Stimulated activated CD8-positive, alpha-beta memory T cell treated with anti-CD3 and anti-CD28 coated beads, Interleukin-7, amount 100 ng/mL, for 1 hour (primary cell): ENCODE measurements at places on chromosomes 3 and 15.

GRCh38 chr3:64327100-64327804, 102.0 kb upstream of the PRICKLE2 start:
- no peak for DNase-seq

GRCh38 chr3:851098-851790, 241.6 kb upstream of the CNTN6 start:
- no peak for DNase-seq

GRCh38 chr3:192940129-192940528, 22.5 kb upstream of the MB21D2 start:
- DNase-seq = no peak

GRCh38 chr3:39933986-39934693, 124.7 kb downstream of the MYRIP start:
- DNase-seq = no peak

DNA sequence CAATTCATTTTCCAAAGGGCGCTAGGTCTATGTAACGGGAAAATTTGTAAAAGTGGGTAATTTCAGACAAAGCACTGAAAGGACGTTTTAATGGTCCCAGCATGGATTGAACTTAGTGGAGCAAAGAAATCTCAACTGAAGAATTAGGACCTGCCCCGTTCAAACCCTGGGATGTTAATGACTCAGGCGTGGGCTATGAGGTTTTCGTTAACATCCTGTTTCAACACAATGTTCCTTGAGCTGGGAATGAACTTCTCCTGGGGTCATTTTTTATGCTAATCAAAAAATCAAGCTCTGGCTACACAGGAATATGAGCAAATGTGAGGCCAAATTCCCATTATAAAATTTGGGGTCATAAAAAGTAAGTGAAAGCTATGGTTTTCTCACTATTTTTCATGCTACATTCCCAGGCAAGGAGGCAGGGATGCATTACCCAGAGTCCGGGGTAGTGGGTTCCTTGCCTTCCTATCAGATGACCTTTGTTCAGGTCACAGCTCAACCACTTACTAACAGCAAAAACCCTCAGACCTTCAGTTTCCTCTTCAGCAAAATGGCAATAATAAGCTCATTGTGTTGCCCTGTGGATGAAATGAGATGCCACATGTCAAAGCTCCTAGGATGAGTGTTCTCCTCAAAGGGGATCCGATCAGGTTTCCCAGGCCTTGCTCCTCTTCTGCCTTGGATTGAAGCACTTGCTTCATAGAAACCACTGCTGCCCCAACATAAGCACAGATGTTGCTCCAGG, 271.4 kb downstream of the ARRDC4 start:
- DNase-seq = no peak

GRCh38 chr3:179473565-179473964, 22.3 kb upstream of the GNB4 start:
- DNase-seq = no peak

GRCh38 chr3:143970773-143971358, 757 bp upstream of the DIPK2A start:
- DNase-seq = peak; percentile 22

DNA sequence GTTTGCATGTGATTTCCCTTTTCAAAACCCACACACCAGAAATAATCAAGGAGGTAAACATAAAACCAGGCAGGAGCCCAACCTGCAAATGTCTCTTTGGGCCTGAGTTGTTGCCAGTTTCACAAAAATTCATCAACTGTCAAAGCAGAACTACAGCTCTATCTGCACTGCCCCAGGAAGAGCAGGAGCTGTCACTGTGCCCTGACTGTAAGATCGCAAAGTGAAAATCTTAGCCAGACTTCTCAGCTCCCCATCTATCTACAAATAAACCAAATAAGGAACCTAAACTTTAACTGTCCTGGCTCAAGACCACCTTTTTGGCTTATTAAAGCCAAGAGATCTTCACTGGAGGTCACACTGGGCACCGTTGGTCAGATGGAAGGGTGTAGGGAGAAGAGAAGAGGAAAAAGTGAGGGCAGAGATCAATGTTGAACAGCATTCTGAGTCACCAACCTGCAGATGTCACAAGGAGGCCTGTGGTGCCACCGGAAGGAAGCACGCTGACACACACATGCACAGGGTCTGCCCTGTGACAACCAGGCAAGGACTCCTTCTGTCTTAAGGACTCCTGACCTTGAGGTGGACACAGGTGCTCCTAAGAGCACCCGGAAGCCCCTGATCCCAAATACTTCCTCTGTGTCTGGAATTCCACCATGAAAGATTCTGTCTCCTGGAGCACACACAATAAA, 58.7 kb downstream of the RPN1 start:
- no peak for DNase-seq

DNA sequence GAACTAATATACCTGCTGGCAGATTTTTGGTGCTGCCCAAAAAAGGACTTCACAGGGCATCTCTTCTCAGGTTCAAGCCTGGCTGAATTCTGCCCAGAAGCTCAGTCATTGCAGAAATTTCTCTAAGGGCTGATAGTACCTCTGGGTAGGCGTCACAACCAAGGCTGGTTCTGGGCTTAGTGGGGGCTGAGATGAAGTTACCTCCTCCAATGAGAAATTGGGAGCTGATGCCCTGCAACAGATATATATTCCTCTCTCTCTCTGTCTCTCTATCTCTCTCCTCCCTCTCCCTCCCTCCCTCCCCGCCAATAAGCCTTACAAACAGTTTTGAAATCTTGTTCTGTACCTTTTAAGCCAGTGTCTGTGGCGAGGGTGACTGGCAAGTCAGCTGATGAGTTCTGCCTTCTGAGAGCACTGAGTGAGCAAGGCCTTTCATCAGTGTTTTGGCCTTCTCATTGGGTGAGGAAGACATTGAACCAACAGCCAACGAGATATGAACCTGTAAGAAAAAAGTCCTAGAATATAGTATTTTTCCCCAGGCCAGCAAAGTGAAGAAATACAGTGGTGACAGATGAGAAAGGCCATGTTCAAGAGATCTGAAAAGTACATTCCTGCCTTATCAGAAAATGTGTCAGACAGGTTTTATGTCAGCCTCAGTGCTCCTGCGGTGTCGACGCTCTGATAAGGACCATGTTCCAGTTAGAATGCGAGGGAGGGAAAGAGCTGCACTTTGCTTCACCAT, 45.5 kb downstream of the TMEM39A start:
- DNase-seq = no peak

DNA sequence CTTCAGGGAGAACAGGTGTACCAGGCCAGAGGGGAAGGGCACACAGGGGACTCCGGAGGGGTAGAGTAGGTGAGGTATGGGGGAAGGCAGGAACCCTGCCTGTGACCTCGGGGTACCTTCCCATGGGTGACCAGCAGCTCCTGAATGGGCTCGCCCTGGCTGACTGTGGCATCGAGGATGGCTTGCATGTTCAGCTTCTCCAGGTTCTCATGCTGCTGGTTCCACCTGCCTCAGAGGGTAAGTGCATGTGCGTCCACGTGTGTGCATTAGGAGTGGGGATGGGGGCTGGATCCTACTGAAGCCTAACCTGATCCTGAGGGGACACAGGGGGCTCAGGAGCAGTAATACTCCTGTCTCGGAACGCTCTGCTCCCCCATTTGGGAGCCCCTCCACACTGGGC, 524 bp downstream of the ZMYND10 start:
- DNase-seq = no peak

DNA sequence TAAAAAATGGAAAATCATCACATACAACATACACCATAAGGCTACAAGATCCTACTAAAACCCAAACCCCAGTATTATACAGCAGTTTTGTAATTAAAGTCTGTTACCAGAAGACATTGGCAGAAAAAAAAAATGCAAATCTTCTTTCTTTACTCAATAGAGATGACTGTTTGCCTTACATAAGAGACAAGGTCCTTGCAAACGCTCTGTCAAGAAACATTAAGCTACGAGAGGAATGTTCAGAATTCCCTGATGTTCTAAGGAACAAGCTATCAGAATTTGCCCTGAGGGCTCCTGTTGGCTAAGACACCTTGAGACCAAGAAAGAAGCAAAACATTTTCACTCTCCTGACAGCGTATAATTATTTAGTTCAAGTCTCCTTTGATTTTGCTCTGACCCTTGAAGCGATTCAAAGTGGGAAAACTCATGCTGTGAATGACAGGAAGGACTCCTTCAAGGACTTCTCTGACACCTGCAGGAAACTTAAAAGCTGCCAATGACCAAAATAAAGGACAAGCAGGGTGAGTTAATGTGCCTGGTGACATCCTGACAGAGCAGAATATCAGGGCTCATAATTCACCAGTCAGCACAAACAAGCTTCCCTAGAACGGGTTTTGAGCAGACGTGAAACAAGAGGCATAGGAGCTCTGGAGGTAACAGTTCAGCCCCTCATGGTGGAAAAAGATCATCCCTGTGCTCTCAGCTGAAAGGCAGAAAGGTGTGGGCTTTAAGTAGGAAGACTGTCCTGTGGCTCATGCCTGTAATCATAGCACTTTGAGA, 2.5 kb downstream of the SCAMP2 start:
- no peak for DNase-seq

GRCh38 chr3:36714343-36715086, 49.8 kb downstream of the DCLK3 start:
- DNase-seq = no peak

- DNase-seq = no peak
Measured at GRCh38 chr3:132014105-132014504, 20.7 kb downstream of the CPNE4 start.

DNA sequence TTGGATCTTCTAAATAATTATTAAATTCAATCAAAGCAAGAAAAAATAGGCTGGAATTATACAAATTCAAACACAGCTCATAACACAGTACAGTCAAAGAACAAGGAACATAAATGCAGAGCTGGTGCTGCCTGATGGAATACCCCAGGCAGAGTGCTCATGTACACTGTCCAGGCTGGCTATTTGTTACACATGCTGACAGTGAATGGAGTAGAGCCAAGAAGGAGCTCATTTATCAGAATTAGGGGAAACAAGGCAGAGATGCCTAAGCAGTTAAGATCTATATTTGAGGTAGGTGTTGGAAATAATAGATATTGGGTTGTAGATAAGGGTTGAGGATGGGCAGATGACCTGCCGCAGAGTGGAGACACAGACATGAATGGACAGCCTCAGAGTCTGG, 788.2 kb upstream of the ARPP21 start:
- DNase-seq = no peak

- DNase-seq = no peak
Measured at GRCh38 chr15:66907826-66908743, 157.3 kb upstream of the SMAD3 start.

GRCh38 chr15:61983081-61983480, 77.2 kb downstream of the VPS13C start:
- DNase-seq = no peak

DNA sequence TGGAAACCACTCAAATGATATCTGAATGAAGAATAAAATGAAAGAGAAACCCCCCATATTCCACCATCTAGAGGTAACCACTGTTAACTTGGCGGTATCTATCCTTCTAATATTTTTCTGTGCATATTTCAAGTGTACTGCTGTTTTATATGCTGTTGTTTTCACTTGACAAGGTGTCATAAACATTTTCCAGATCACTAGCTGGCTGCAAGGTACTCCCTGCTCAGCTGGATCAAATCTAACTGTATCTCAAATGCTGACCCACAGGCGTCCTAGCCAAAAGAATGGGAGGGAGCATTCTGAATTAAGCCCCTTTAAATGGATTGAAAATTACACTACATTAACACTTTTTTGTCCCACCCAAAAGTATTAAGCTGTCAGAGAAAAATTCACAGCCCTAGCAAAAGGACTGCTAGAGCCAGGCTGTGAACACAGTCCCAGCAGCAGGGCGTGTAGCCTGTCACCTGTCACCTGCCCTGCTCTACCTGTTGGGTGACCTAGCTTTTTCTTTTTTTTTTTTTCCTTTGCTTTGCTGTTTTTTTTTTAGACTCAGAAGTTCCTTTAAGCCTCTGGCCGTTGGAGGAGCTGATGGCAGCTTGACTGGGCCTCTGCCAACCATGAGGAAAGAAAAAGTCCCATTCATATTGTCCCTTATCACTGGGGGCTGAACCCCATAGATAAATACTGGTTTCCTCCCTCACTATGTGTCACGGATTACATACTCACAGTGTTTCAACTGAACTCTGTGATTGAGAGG, 93.7 kb upstream of the TSC22D2 start:
- DNase-seq = no peak

- DNase-seq = no peak
Measured at GRCh38 chr3:23758253-23758838, 47.4 kb upstream of the UBE2E1 start.

- DNase-seq = no peak
Measured at GRCh38 chr15:78167227-78167888, 18.2 kb downstream of the IDH3A start.

GRCh38 chr3:145490088-145491048, 670.6 kb downstream of the PLOD2 start:
- DNase-seq = no peak

- DNase-seq = no peak
Measured at GRCh38 chr3:31733234-31733667, 200.5 kb downstream of the STT3B start.

DNA sequence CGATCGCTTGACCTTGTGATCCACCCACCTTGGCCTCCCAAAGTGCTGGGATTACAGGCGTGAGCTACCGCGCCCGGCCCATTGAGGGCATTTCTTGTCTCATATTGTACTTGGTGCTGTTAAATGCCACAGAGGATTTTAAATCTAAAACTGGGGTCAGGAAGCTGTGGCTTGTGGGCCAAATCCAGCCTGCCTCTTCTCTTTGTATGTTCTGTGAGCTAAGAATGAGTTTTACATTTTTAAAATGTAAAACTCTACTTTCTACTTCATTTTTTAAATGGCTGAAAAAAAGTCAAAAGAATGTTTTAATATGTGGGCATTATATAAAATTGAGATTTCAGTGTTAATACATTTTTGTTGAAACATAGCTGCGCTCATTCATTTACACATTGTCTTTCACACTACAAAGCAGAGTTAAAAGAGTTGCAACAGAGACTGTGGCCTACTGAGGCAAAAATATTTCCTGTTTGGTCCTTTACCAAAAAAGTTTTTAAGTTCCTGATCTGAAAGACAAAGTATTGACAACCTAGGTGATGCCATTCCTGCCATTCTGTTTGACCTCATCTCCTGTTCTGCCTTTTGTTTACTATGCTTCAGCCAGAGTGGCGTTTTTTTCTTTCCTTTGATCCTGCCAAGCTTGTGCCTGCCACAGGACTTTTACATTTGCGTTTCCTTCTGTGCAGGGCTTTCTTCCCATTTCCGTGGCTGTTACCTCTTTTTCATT, 50.4 kb downstream of the PDCD6IP start:
- DNase-seq = no peak

GRCh38 chr15:65327651-65328393, 23.3 kb downstream of the RNU5B-1 start:
- no peak for DNase-seq

GRCh38 chr15:65631503-65631902, 9.8 kb downstream of the SLC24A1 start:
- no peak for DNase-seq

GRCh38 chr15:29143909-29144635, 125.5 kb downstream of the NSMCE3 start:
- DNase-seq = no peak

- DNase-seq = no peak
Measured at GRCh38 chr3:37531066-37531720, 330.5 kb upstream of the CTDSPL start.
